ENCODE measurements at places on chromosomes 4 and X.

DNA sequence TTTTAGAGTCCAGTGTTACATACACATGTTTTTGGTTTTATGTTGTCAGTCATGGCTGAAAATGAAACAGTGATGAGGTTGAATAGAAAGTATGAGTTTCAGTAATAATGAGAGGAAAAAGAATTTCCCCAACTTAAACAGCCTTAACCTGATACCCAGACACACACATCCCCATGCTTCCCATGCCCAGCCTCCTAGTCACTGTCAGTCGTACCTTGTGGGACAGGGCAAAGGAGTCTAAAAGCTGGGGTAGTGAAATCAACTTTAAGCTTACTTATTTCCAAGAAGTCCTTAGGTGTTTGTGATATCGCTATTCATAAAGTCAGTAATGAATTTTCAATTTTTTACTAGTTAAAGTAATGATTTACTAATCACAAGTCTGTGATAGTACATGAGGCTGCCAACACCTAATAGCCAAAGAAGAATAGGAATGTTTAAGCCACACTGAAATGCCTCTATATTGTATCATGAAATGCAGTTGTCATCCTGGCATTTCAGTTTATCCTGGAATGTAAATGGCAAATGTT, 24.3 kb upstream of the GPR34 start:
- DNase-seq = no peak

DNA sequence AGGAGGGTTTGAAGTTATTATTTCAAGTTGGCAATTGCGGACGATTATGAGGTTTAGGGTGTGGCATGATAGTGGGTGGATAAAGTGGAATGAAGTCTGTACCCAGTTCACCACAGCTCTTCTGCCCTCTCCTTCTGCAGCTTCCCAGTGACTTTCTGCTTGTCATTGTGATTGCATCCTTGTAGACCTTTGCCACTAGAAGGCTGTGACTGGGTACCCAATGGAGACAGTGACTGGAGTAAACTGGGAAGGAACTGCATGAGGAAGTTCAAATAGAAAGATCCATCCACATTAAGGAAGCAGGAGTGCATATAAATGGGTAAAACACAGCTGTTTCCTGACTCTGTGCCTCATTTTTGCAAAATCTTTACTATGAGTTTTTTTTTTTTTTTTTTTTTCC, 53.5 kb upstream of the SPANXN3 start:
- DNase-seq = no peak

GRCh38 chr4:18057821-18058533, 36.4 kb upstream of the LCORL start:
- no peak for DNase-seq

DNA sequence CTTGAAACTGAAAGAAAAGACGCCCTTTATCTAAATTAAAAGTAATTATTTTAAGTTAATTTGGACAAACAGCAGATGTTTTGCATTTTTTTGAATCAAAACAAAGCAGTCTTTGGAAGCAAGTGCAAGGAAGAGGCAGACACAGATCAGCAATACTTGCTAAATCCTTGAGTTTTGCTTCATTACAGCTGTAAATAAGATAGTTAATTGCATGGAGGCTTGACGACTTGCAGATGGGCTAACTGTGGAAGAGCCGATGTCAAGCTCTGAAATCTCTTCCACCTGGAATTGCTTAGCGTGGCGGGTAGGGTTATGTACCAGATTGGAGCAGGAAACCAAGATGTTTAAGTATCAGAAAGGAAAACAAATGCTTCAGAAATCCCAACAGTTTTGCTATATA, 148.8 kb downstream of the POLA1 start:
- DNase-seq = no peak

DNA sequence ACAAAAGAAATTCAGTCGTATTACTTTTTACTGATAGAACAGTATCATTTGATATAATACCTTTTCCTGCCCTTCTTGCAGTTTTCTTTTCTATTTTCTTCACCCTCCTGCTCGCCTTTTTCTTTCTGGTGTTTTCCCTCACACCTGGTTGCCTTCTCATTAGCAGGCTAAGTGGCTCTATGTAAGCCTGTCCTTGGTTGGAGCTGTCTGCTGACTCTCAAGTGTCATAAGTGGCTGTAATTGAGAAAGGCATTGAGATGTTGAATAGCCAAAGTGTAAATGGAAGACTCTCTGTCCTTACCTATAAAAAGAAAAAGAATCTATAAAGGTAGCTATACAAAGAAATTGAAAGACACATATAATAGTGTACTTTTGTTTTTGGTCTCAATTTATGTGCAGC, 180.7 kb downstream of the ADGRL3 start:
- no peak for DNase-seq

- DNase-seq = no peak
Observed at GRCh38 chr4:166882221-166882620, 352.1 kb downstream of the SPOCK3 start.

GRCh38 chrX:110003167-110004156, 548 bp downstream of the TMEM164 start:
- DNase-seq = peak; percentile 6

- DNase-seq = no peak
Observed at GRCh38 chrX:123358457-123358856, 174.4 kb downstream of the GRIA3 start.

DNA sequence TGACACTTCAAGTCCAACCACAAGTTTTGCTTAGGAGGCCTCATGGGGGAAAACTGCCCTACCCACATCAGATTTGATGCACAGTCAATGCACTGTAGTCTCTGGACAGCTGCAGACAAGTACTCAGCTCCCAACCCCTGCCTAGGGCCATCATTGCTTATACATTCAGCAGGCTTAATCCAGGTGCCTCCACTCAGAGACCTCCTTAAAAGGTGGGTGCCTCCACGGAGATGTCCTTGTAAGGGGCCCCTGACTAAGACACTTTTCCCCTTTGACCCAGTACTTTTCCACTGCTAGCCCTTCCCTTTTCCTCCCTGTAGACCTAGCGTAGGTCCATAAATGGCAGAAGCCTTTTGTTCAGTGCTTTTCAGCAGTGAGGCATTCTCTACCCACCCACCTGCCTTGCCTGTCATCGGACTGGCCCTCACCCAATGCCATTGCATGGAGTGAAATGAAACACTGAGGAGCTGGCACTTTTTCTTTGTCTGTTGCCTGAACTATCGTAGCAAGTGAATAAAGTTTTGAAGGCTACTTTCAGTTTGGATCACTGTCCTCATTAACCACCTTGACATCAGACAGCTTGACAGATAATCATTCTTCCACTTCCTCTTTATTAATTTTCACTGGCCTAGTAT, 23.8 kb upstream of the PLK4 start:
- no peak for DNase-seq

DNA sequence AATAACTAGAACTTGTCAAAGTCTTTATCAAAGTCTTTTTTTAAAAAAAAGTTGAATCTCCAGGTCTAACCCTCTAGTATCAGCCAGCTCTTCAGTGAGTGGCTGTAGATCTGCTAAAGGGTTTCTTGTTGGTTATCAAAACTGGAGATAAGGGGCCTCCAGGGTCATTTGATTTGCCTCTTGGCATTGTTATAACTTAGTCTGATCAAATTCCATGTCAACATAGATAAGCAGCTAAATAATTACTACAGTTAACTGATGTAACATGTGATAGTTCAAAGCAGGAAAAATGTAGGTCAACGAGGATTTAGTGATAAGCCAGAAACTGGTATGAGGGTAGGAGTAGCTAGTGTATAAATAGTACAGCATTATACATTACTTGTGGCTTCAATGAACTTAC, 465.1 kb downstream of the PDHA2 start:
- no peak for DNase-seq

- DNase-seq = no peak
Observed at GRCh38 chr4:20544645-20545044, 155.6 kb upstream of the PACRGL start.

- no peak for DNase-seq
Observed at GRCh38 chr4:161920304-161921052, 243.3 kb downstream of the FSTL5 start.
